Left forelimb (tissue), 1 donor: ENCODE measurements at places on chromosomes 1 and 21.

GRCh38 chr1:157252473-157252872 is 114.3 kb upstream of the ETV3 start:
- DNase-seq: no peak

GRCh38 chr1:26970810-26971209 is 10.5 kb upstream of the KDF1 start:
- no peak for DNase-seq

- no peak for DNase-seq
Measured at GRCh38 chr1:156525071-156525501, 24.5 kb upstream of the MEF2D start.

DNA sequence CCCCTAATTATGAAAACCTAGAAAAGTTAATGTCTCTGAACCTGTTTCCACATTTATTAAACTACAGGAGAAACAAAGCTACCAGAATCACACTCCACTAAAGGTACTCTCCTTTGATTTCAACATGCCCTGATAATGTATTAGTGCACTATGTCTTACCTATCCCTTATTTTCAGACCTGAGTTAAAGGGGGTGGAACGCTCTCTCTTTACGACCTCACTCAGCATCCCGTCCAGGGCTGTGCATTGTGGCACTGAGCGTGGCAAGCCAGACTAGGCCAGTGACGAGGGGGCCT is 678 bp downstream of the LSM10 start:
- no peak for DNase-seq

GRCh38 chr1:225573216-225573615 is 79.7 kb downstream of the ENAH start:
- DNase-seq: no peak
